ENCODE measurements at places on chromosomes 1 and 21. TPM values are rescaled to one million over a fixed set of nuclear protein-coding genes. Genes with fewer than 3 reads are reported as not detected.

Gene ZFP69B
- 2.5 TPM for total RNA-seq

Gene RIPPLY3
- not detected for total RNA-seq

Gene RUNX1
- 41.6 TPM for total RNA-seq

Gene TMEM269
- total RNA-seq, result not detected

Gene C1orf74
- 3.1 TPM for total RNA-seq
